ENCODE measurements at places on chromosomes 3 and 15.
A peak's percentile ranks its signal among the peaks of the same experiment; 100 is the strongest.

DNA sequence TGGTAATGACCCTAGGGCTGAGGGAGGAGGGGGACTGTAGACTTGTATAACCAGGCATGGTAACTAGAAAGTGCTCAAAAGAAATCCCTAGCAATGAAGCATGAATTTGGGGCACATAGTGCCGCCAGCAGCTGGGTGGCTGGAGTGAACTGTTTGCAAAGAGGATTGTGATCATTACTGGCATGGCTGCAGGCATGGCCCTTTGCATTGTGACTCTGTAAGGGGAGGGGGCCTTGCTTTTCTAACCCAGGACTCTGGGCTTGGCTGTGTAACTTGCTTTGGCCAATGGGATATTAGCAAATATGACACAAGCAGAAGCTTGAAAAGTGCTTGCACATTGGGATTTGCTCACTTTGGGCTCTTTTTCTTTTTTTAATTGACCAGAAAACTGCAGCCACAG is 112.5 kb upstream of the RAD18 start:
- no peak for DNase-seq

DNA sequence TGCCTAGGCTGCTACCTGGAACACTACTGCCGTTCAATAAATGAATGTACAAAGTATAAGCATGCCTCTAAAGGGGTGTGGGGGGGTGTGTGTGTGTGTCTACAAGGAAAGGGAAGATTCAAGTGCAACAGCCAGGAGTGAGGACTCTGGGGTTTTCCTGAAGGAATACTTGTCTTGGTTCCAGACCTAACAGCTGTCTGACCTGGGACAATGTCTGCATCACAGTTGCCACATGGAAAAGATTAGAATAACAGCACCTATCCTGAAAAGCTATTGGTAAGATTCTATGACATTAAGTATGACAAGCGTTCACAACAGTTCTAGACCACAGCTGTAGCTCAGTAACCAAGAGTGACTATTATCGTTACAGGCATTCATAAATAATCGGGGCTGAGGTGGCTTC is 345.2 kb downstream of the FOXP1 start:
- DNase-seq, result no peak

DNA sequence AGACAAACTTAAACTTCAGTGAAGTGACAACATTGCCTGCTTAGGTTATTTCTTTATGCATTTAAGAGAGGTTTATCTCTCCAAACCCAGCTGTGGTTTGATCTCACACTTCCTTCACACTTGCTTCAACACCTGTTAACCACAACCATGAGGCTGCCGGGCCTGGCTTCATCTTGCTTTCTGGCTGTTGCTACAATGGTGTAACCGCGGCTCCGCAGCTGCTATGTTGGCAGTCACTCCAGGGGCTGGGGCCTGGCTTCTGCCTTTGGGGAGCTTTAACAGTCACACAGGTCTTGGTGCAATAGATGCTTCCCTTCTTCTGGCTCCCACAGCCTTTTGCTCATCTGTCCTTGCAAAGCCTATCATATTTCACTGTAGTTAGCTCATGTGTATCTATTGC is 72.9 kb upstream of the MNS1 start:
- peak; percentile 43 for DNase-seq

GRCh38 chr15:48058371-48058770 is 62.4 kb upstream of the SLC24A5 start:
- DNase-seq, result no peak

Data from CD4-positive, alpha-beta T cell treated with Interleukin-12 subunit alpha and Interleukin-12 subunit beta, for 1 hour (primary cell).